CD4-positive, alpha-beta T cell treated with Interleukin-2 at 100 ng/mL for 4 hours (primary cell): ENCODE measurements at places on chromosomes 2 and 18.

DNA sequence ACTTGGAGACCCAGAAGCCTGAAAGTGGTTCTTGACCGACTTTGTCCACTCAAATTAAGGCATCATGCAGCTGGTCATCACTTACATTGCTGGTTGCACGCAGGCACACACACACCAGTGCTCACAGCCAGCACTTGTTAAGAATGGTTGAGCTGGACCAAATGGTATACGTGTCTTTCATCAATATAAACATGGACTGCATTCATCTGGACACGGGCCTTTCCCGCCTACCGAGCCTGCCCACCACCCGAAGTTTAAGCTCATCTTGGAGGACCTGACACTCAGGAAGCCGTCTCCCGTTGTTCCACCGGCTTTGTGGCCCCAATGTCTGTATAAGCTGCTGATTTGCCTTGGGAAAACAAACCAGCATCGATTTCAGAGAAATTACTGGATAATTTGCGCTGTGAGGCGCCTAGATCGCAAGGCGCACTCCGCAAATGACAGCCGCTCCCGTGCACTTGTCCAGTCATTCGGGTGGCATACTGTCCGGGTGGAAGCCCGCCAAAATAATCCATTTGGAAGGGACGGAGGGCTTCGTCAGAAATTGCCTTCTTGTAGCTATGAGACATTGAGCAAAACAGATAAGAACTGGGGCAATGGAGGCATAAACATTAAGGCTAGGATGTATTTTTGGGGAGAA lies 40.1 kb upstream of the AKAIN1 start:
- DNase-seq, result peak; percentile 5

DNA sequence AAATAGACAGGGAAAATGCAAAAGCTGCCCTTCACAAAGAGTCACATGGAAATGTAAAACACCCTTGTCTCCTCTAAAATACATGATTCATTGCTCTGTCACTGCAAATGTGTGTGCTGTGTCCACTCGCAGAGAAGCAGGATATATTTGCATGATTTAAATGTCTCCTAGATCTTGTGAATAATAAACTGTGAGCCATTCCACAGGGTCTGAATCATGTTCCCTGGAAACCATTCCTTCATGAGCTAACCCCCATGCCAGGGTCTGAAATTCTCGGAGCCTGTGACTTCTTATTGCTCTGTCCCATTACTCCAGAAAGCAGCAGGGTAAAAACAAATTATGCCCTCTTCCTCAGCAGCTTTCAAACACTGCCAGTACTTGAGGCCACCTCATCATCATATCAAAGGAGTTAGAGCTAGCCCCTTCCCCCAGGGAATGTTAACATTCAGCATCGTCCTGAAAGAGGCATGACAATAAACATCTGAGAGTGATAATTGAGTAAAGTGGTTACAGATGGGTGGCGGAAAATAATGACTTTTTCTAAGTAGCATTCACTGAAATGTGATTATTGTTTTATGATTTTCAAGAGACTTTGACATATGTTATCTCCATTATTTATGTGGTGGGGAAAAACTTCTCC lies 11.7 kb upstream of the CNGA3 start:
- no peak for DNase-seq

DNA sequence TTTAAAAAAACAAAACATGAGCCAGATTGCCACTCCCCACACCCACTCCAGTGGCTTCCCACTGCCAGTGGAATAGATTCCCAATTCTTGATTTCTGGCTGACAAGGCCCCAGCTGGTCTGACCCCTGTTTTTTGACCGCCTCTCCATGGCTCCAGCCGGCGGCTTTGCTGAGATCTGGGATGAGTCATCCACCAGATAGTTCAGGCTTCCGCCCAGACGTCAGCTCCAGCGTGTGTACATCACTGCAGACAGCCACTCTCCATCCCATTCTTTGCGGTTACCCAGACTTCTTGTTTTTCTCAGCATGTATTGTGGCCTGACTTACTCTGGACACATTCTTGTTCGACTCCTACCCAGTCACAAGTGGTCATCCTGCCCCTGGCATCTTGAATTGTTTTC lies 227.9 kb downstream of the GBX2 start:
- DNase-seq, result no peak

DNA sequence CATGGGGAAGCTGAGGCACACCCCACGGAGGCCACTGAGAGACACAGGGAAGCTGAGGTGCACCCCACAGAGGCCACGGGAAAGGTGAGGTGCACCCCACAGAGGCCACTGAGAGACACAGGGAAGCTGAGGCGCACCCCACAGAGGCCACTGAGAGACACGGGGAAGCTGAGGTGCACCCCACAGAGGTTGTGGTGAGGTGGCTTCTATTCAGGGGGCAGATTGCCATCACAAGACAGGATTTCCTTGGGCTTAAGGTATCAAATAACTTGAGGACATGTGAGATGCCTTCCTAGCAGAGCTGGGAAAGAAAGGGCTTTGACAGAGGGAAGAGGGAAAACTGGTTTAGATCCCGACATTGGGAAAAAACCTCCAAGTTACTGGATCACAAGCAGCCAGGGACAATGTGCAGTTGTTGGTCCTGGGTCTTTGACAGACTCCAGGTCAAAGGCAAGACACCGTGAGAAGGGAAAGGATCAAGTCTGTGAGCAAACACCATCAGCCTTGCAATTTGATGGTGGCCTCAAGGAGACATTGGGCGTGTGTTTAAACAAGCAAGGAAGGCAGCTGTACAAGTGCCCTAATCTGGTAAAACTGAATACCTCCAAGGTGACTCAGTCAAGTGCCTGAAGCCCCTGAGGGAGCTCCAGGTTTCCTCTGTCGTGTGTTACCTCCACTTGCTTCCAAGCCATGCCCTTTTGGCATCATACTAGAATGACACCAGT lies 133.2 kb upstream of the EPAS1 start:
- DNase-seq, result no peak

DNA sequence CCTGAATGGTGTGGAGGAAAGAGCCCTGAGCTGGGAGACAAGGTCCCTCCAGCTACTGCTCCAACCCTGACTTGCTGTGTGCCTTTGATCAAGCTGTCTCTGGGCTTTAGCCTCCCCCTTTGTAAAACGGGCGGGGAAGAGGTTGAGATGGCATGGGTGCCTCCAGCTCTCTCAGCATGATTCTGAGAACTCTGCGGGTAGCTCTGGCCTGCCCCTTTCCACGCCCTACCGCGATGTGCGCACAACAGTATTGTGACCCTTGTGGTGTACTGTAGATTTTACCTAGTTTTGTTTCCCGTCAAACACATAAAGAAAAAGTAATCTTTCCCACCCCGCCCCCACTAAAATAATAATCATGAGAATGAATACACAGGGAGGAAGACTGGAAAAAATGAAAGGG lies 5.3 kb downstream of the CD8A start:
- peak; percentile 81 for DNase-seq
